ENCODE measurements at places on chromosomes 11 and 22.

DNA sequence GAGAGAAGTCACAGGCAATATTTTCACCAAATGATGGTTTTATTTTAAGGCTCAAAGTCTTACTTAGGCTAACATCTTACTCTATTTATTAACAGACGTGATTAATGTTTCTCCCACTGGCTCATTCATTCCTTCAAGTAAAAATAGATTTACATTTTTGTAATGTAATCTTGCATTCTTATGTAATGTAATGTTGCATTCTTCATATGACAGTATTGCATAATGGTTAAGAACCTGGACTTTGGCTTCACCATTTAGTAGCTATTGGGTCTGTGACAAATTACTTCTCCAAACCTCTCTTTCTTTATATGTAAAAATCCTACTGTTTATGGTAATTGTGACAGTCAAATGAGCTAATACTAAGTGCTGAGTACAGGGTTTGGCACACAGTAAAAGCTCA, 3.3 kb upstream of the DIXDC1 start:
- no peak for DNase-seq

GRCh38 chr11:129215506-129216245, 23.6 kb upstream of the ARHGAP32 start:
- DNase-seq: no peak

DNA sequence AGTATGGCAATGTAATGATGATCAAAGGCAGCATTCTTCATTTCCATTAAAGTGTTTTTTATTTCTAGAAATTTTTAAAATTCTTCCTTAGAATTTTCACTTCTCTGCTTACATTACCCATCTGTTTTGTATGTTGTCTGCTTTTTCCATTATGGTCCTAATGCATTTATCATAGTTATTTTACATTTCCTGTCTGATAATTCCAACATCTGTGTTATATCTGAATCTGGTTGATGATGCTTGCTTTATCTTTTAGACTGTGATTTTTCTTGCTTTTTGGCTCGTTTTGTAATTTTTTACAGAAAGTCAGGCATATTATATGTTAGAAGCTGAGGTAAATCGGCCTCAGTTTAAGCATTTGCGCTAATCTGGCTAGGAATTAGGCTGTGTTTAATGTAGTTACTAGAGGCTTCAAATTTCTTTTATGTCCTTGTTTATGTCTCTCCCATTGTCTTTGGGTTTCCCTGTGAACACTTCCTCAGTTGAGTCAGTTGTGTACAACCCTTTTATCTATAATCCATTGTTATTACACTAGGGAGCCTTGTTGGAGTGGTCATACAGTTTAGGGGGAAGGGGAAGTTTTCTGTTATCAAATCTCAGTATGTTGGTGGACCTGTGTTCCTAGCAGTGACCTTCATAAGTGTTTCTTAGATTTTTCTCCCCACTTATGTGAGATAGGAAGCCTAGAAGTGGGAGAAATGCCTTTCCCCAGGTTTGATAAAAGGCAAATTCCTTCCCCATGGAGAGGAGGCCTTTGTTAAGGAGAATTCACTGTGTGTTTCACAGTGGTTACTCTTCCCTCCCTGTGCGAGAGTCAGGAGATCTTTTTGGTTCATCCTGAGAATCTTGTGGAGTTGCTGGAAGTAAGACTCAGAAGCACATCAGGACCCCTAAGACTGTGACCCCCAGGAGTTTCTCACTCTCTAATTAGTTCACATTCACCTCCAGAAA, 437.5 kb downstream of the INSC start:
- DNase-seq: no peak

- no peak for DNase-seq
These were observed 2.6 kb downstream of the EWSR1 start for GRCh38 chr22:29270475-29271271.

- no peak for DNase-seq
These were observed 18.7 kb upstream of the DBX1 start for GRCh38 chr11:20178976-20179375.

DNA sequence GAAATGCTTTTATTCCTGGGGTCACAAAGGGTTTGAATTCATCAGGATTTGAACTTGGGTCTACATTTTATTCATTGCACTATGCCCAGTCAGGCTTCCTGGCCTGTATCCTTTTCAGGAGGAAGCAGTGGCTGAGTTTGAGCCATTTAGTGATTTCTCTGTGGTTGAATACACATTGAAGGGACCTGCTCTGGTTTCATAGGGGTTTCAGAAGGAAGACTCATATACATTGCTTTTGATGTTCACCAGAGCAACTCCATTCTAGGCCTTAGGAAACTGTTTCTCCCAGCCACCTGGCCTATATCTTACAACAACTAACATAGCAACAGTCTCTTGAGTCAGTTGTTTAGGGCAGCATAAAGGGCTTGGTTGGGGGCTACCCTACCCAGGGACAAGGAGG, 165.7 kb downstream of the INSC start:
- no peak for DNase-seq

- DNase-seq: no peak
These were observed 63.5 kb downstream of the MRTFA start for GRCh38 chr22:40572976-40573375.

DNA sequence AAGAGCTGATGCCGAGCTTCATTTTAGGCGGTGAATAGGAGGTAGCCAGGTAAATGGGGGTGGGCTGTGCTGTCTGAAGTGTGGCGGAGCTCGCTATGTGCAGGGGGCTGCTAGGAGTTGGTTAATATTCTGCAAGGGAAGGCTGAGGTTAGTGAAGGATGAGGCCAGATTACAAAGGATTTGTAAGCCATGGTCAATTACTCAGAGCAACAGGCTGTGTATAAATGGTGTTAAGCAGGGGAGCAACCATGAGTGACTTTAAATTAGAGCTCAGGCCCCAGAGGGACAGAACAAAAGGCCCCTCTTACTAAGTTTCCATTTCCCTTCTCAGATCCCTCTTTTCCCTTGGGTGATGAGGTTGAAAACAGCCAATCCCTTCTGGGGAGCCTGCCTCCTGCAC, 7.3 kb upstream of the MCAM start:
- no peak for DNase-seq

- no peak for DNase-seq
These were observed 16.8 kb upstream of the TMEM184B start for GRCh38 chr22:38289583-38290082.

GRCh38 chr11:30876663-30877396, 290.7 kb upstream of the MPPED2 start:
- no peak for DNase-seq
